ENCODE measurements at places on chromosomes 7 and 10. TPM values are rescaled to one million over a fixed set of nuclear protein-coding genes. Genes with fewer than 3 reads are reported as not detected.

The NKX6-2 gene
- total RNA-seq = not detected

GRCh38 chr7:18873734-18874336 lies 243.6 kb downstream of the TWIST1 start:
- DNase-seq = no peak

DNA sequence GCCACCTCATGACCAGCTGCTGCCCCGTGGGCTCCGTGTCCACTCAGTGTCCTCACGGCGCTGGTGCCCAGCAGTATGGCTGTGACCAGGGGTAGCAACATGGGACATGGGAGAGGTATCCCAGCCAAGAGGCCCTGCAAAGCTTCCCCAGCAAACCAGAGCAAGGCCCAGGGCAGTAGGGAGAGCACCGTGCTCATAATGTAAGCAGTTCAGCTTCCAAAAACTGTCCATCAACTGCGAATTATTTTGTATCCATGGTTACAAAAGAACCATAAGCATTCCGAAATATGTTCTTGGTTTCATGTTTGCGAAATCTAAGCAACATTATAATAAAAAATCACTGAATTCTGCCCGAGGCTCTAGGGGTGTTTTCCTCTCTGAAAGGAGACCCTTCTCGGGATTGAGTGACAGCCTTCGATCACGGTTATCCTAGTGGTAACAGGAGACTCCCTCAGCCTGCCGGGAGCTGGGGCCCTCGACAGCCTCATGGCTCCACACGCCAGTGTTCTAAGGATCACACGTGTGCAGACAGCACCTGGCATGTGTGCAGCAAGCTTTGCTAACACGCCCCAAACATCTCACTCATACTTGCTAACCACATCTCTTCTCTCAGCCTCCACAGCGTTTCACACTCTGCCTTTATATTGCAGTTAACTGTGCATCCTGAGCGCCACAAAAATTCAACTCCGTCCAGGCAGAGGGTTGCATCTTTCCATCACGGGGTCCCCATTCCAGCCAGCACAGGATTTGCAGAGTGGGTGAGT lies 117.6 kb downstream of the DIP2C start:
- no peak for DNase-seq

- no peak for DNase-seq
These were observed 201.5 kb downstream of the LRMDA start for GRCh38 chr10:75632805-75633462.

GRCh38 chr7:20785157-20786048 lies 1.3 kb downstream of the SP8 start:
- no peak for DNase-seq

GRCh38 chr10:110870823-110871297 lies 868 bp upstream of the PDCD4 start:
- no peak for DNase-seq

All from OCI-LY7 (cell line).